ENCODE measurements at places on chromosomes 1 and 21.

DNA sequence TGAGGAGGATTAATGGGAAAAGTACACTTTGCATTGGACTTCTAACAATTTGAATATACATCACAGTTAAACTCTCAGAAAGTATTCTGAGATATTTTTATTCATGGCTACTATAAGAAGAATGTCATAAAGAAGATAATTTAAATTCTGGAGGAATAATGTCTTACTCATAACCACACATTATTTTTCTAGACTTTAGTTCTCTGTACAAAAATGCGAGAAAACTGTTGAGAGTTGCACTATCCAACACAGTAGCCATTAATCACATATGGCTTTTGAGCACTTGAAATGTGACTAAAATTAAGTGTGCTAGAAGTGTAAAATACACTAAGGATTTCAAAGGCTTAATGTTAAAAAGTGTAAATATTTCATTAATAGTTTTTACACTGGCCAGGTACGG is 53.8 kb downstream of the CRB1 start:
- DNase-seq: peak; percentile 63

DNA sequence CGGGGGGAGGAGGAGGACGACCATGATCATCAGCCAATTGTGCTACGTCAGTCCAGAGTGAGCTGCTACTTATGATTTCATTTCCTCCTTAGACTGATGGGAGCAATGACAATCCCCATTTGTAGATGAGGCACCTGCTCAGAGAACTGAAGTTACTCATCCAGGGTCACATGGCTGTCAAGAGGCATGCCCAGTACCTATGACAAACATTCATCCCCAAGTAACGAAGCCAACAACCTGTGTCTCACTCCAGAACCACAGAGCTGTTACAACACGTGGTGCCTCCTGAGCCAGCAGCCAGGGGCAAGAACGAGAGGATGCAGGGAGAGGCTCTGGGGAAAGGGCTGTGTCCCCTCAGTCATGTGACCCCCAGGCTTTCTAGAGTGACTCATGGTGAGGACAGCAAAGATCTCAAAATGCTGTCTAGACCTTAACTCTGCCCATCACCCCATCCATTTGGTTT is 93.6 kb downstream of the SIM2 start:
- peak; percentile 13 for DNase-seq

- peak; percentile 70 for DNase-seq
These were observed 18.2 kb upstream of the RC3H1 start for GRCh38 chr1:174040387-174040786.

- no peak for DNase-seq
These were observed 577 bp upstream of the CEP350 start for GRCh38 chr1:179953974-179954492.

GRCh38 chr1:33010932-33011731 is 25.6 kb downstream of the AK2 start:
- DNase-seq: peak; percentile 50

DNA sequence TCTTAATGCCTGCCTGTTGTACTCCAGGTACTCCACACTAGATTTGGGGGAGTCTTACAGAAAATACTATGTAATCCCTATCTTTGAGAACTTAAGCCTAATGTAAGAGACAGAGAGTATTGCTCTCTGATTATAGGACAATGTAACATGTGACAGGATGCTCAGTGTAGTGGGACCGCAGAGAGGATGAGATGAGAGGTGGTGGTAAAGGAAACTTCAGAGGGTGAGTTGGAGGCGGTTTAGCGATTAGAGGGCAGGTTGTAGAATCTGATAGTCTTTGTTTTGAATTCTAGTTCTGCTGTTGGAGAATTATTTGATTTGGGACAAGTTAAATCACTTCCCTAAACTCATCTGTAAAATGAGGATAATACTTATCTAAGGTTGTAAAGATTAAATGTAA is 5.4 kb downstream of the SOAT1 start:
- DNase-seq: no peak

DNA sequence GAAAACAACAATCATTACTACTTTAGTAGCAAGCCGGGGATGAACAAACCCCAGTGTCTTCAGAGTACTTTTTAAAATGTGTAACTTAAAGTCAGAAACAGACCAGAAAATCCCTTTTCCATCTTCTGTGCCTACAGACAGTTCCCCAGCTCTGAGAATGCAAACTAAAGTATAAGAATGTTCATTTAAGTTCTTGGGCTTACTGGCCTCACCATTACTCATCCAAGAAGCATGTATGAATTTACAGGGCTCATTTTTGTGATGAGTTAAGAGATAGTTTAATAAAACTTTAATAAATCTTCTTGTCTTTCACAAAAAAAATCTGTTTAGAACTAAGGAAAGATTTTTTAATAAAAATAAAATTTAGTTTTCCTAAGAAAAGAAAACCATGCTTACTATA is 4.6 kb downstream of the LPGAT1 start:
- peak; percentile 85 for DNase-seq

DNA sequence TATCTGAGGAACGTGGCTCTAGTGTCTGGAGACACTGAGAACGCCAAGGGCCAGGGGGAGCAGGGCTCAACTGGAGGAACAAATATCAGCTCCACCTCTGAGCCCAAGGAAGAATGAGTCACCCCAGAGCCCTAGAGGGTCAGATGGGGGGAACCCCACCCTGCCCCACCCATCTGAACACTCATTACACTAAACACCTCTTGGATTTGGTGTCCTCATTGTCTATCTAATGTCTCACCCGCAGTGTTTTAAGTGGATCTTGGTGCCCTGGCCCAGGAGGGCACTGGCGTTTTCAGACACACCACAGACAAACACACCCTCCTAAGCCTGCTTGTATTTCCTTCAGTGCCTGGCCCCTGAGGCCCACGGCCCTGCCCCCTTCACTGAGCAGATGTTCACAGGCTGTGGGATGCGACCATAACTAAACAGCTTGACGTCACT is 2.2 kb upstream of the FALEC start:
- DNase-seq: peak; percentile 38

DNA sequence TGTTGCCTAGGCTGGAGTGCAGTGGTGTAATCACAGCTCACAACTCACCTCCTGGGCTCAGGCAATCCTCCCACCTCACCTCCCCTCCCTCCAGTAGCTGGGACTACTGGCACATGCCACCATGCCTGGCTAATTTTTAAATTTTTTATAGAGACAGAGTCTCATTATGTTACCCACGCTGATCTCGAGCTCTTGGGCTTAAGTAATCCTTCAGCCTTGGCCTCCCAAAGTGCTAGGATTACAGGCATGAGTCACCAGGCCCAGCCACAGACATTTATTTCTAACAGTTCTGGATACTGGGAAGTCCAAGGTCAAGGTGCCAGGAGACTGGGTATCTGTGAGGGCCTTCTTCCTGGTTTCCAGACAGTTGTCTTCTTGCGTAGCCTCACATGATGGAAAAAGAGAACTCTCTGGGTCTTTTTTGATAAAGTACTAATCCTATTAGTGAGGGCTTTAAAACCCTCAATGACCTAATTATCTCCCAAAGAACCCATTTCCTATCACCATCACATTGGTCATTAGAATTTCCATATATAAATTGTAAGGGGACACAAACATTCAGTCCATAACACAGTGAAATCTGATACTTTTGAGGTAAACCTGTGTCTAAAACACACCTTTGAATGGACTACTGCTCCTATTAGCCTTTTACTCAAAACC is 67.9 kb downstream of the PHACTR4 start:
- DNase-seq: peak; percentile 93

DNA sequence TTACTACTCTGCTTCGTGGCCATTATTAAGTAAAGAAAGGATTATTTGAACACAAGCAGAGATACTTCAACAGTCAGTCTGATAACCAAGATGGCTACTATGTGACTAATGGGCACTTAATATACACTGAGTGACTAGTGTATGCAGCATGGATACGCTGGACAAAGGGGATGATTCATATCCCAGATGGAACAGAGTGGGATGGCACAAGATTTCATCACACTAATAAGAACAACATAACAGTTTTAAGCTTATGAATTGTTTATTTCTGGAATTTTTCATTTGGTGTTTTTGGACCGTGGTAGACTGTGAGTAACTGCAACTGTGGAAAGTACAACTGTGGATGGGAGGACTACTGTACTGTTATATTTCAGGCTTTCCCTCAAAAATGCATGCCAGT is 9.4 kb downstream of the ZCCHC17 start:
- peak; percentile 96 for DNase-seq

- peak; percentile 94 for DNase-seq
These were observed 56.8 kb upstream of the GNG12 start for GRCh38 chr1:67889953-67890567.

DNA sequence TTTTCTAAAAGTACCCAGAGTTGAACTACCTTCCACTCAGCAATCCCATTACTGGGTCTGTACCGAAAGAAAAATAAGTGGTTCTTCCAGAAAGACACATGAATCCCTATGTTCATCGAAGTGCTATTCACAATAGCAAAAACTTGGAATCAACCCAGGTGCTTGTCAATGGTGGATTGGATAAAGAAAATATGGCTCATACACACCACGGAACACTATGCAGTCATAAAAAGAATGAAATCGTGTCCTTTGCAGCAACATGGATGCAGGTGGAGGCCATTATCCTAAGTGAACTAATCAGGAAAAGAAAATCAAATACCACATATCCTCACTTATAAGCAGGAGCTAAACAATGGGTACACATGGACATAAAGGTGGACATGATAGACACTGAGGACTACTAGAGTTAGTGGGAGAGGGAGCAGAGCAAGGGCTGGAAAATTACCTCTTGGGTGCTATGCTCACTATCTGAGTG is 32.9 kb upstream of the JUN start:
- no peak for DNase-seq

GRCh38 chr1:1305300-1306069 is 2.2 kb downstream of the ACAP3 start:
- DNase-seq: peak; percentile 85

GRCh38 chr21:39018730-39019129 is 164.5 kb downstream of the PSMG1 start:
- DNase-seq: no peak

DNA sequence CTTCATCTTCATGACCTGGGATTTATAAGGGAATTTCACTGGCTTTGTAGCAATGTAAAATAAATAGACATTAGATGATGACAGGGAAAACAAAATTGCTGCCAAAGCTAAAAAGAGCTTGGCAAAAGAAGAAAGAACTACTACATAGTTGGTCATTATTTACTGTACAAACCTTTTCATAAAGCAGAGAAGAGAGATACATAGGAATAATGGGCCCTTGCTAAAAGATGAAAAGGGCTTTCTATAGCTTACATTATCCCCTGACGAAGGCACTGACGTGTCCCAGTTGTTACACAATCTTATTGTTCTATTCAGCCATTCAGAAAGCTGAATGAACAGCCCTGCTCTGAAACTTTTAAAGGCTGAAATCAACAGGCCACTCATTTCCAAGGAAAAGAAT is 57.1 kb downstream of the ZC3H11B start:
- DNase-seq: peak; percentile 15

- peak; percentile 47 for DNase-seq
These were observed 34.2 kb upstream of the LRRC8C start for GRCh38 chr1:89598450-89599331.

DNA sequence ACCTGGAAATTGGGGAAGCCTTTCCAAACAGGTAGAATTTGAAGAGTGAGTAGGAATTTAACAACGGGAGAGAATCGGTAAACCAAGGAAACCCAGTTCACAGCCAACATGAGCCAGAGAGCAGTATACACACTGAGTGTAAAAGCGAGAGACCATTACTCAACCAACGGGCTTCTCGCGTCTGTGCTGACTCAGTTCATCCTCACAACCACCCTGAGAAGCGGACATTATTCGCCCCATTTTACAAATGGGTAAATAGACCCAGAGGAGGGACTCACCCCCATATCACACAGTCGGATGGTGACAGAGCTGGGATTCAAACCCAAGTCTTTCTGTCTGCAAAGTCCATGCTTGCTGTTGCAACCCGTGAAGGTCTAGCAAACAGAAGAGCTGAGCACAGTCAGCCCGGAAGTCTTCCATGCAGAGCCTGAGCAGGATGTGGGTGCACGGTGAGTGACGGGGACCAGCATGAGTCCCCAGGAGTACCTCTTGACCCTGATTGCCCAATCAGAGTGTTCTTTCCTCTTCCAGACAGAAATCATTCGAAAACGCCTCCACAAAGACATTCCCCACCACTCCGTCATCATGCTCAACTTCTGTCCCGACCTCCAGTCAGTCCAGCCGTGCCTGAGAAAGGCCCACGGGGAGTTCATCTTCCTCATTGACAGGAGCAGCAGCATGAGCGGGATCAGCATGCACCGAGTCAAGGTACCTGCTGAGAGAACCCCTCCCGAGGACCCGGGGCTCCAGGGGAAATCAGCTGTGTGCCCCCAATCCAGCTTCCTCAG is 32.3 kb downstream of the VWA5B1 start:
- DNase-seq: peak; percentile 12

DNA sequence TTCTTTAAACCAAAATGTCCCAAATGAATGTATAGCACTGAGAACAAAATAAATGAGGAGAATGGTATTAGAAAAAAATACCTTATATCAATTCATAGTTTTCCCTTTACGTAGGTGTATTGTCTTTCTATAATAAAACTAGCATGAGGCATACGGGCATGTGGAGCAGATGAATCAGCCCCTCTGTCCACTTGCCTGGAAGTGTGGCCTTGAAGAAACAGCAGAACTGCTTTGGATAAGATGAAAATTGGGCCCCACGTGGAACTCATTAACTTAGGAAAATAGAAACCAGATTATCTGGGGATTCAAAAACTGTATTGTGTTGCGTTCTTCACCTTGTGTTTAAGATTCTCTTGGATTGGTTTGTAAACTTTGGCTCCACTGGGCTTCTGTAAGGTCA is 356.8 kb upstream of the B3GALT2 start:
- DNase-seq: peak; percentile 67

DNA sequence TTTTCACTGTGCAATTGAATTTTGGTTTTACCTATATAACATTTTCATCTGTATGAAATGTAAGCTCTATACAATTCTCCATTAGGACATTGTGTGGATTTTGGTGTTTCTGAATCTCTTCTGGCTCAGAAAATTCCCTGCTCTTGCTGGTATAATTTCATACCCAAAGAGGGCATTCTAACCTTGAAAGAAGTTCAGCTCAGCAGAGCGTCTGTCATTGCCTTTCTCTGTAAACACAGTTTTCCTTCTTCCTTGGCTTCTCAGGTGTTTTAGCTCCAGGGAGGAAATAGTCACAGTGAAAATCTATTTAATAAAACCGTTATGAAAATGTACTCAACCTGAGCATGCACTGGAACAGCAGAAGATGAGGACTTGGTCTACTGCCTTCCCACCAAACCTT is 16.0 kb downstream of the DISC1 start:
- DNase-seq: no peak

- DNase-seq: no peak
These were observed 30.6 kb downstream of the AJAP1 start for GRCh38 chr1:4684864-4685522.
